ENCODE measurements at places on chromosomes 16 and 17.

DNA sequence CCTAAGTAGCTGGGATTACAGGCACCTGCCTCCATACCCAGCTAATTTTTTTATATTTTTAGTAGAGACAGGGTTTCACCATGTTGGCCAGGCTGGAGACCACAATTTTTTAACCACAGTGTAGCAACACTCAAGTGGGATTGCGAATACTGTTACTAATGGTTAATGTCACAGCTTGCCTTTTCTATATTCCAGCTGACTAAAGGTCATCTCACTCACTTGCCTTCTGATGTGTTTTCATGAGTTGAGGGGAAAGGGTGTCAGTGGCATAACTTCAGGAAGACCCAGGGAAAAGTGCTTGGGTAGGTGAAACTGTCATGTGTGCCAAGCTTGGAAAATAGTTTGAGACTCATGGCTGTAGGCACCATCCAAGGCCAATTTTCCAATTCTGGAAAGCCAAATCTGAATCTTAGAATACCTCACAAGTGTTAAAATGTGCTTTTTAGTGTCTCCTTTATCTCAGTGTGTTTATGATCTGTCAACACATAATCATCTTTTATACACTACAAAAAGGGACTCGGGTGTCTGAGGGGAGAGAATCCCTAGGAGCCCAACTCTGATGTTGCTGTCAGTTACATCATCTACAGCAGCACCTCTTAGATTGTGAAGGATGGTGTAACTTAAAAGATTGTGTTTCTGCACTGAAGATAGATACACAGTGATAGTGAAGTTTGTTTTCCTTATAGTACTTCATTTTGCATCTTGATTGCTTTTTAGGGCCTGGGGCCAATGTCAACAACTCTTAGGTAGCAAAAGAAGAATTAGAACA, 27.1 kb downstream of the OGFOD1 start:
- DNase-seq = no peak

DNA sequence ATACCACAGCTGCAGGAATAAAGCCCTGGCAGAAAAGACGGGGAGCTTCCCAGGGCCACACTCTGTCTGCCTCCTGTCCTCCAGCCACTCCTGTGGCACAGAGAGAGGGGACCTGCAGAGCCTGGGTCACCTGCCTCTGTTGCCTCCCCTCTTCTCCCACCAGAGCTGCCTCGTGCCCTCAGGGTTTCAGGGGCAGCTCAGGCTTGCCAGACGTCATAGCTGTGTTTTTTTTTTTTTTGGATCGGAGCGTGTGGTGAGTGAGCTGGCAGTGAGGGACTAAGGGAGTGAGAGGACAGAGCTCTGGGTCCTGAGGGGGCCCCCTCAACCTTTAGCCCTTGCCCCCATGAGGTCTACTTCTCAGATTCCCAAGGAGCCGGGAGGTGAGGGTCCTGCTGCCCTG, 2.1 kb downstream of the PIK3R6 start:
- DNase-seq = no peak

DNA sequence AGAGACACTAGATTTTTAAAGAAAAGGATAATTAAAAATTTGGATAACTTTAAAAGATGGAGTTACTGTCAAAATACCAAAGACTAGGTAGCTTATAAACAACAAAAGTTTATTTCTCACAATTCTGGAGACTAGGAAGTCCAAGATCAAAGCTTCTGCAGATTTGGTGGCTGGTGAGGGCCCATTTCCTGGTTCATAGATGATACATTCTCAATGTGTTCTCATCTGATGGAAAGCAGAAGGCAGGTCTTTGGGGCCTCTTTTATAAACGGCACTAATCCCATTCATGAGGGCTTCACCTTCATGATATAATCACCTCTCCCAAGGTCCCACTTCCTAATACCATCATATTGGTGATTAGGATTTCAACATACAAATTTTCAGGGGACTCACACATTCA, 33.7 kb downstream of the NLK start:
- DNase-seq = no peak

DNA sequence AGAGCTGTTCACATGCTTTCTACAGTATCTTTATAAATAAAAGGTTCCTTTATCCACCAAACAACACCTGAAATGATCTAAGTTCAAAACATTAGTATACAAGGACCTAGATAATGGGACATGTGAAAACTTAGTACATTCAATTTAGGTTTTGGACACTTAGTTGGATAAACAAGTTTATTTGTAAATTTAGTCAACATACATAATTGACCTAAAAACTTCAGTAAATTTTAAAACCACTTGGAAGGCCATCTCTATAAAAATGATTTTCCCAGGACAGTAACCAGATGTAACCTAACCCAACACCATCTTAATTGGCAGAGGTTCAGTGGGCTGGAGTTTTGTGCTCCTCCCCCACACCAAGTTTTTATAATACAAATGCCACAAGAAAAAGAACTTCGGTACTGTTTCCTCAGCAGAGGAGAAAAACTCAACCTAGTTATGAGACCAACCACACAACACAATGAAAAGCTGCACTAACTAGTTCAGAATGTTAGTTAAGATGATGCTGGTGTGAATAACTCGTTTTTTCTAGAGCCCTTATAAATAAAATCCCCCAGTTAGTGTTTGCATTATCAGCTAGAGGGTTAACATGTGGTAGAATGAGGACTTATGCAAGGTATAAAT, 7.2 kb upstream of the UNK start:
- DNase-seq = no peak

DNA sequence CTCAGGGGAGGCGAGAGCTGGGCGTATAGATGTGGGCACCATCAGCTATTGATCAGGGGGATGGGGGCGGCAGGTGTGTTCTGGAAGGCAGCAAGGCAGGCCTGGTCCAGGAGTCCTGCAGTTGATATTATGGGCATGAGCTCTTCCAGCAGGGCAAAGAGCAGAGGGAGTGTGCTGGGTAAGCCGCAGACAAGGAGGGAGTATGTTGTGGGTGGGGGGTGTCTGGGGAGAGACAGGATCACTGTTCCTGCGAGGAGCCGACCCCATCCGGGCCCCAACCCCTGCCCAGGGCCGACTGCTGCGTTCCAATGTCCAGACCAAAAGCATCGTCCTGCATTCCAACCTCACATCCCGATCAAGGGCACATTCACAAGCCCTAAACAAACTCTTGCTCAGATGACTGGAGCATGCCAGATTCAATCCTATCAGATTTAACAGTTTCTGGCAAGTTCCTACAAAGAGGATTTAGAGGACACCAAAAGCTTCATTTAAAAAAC, 9.2 kb downstream of the MXRA7 start:
- peak; percentile 48 for DNase-seq

DNA sequence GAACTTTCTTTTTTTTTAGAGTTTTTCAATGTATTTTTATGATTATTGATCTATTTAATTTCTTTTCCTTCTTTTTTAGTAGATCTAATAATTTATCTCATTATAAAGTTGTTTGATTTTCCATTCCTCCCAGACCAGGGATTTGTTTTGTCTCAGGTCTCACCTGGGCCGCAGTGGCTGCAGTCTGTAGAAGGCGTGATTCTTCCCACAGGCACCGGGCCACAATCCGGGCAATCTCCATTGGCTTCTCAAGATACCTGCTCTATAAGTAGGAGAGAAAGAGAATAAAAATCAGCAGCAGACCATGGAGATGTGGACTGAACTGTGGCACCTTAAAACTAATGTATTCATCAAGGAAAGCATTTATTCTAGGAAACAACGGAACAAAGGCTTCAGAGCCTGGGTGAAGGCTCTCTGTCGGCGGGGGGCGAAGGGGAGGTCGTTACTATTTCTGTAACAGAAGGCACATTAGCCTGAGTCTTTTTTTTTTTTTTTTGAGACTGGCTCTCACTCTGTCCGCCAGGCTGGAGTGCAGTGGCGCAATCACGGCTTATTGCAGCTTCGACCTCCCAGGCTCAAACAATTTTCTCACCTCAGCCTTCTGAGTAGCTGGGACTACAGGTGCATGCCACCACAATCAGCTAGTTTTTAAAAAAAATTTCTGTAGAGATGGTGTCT, 42.7 kb downstream of the STAT3 start:
- DNase-seq = no peak

GRCh38 chr16:88798772-88799455, 4.7 kb upstream of the CDT1 start:
- DNase-seq = no peak

- DNase-seq = no peak
These were observed 21.9 kb downstream of the PARN start for GRCh38 chr16:14608111-14608566.

- DNase-seq = peak; percentile 66
These were observed 39.1 kb downstream of the CENPV start for GRCh38 chr17:16314189-16314588.

DNA sequence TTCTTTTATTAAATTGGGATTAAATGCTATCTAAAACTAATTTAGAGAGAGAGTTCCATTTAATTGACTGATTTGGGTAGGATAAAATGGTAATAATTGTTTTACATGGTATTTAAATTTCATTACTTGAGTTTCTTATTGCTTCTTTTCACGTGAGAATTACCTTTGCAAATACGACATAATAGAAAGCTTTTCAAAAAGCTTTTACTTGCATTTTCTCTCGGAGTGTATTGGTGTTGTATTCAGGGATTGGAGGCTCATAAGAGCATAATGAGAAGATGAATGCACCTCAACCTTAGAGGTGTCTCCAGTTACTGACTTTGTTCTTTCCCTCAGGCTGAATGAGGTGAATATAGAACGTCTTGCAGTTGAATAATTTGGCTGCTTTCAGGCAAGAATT, 67.4 kb upstream of the CPHXL start:
- no peak for DNase-seq

DNA sequence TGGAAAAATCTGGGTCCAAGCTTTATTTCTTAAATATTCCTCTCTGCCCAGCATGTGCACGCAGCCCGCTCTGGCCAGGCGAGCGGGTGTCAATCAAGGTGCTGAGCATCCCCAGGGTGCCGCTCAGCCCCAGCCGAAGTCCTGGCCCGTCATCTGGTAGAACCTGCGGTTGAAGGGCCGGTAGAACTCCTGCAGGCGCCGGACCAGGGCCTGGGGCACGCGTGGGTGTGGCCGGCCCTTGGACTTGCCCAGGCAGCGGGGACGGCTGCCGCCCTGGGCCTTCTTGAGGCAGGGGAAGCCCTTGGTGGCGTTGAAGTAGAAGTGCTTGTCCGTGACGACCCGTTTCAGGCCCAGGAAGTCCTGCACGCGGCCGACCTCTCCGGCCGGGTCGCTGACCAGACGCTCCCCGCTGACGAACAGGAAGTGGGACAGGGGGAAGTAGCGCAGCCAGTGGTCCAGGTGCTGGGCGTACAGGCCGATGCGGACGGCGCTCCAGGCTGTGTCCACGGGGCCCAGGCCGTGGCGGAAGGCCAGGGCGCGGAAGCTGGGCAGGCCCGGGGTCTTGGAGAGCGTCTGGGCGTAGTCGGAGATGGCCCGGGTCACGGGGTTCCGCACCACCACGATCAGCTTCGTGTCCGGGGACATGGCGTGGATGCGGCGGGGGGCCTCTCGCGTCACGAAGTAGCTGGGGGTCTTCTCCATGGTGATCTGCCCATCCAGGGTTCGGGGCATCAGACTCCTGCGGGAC, 6.6 kb downstream of the HS3ST6 start:
- DNase-seq = no peak

- no peak for DNase-seq
These were observed 542.0 kb downstream of the WWOX start for GRCh38 chr16:78641433-78641832.

Data from AG08396 (cell line).